ENCODE measurements at places on chromosomes 16 and 17.

- DNase-seq: no peak
Observed at GRCh38 chr17:79622122-79622601, 11.3 kb upstream of the RBFOX3 start.

DNA sequence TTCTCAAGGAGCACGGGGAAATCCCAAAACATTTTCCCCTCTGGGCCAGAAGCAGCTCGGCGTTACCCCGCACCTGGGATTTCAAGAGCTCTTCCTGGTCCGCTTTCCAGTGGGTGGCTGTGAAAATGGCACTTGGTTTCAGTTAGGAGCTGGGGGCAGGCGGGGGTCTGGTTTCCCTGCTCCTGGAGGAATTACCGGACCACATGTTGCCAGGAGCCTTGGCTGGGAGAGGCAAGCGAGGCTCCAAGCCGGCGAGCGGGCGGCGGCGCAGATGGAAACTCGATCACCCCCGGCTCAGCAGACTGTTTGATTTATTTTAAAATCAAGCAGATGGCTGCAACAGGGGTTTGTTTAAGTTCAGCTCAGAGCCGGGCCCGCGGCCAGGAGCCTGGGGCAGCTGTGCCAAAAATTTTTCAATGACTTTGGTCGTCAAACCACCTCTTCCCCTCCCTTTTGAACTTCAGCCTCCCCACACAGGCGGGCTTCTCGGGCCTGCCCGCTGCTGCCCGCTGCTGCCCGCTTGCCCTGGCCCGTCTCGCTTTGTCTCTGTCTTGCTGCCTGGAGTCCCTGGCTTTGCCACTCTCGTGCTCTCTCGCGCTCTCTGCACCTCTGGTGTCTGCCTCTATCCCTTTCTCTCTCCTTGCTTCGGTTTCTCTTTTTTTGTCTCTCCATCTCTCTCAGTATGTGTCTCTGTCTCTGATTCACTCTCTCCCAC is 108.0 kb upstream of the CIBAR2 start:
- DNase-seq: peak; percentile 78

DNA sequence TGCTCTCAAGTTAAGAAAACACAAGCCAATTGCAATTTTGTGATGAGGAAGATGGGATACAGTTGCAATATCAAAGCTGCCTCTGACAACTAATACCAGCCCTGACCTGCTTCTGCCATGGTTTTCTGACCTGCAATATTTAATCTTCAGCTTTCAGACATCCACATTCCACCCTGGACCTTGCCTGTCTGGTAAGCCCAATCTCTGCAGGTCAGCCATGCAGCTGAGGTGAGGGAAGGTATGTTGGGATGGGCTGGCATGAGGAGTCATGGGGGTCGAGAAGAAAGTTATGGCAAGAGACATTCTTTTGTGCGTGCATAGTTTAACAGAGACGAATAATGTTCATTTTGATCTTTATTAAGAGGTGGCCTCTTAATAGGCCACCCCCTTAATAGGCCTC is 31.5 kb downstream of the KCNJ16 start:
- DNase-seq: no peak

DNA sequence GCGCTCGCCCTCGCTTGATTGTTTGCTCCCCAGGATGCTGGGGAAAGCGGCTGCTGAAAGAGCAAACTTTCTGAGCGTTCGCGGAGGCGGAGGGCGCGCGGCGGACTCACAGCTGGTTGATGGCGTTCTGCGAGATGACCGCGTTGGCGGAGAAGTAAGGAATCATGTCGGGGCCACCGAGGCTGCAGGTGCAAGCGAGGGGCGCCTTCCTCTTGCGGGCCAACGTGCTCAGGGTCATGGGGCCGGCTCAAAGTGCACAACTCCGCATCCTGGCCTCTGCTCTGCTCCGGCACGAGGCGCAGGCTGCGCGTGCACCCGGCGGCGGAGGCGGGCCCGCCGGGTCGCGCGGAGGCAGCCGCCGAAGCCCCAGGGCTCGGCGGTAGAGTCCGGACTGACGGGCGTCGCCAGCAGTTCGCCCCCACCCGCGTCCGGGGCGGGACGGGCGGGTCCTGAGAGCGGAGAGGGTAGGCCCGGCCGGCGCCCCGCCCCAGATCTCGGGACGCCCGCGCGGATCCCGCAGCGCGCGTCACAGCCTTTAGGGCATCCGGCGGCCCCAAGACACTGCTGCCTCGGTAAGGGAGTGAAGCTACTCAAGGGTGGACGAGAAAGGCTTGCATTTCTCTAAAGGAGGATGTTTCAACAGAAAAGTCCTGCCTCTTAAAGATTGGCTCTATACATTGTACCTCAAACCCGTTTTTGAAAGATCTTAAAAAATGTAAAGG is 138.5 kb upstream of the CORO6 start:
- DNase-seq: peak; percentile 80

DNA sequence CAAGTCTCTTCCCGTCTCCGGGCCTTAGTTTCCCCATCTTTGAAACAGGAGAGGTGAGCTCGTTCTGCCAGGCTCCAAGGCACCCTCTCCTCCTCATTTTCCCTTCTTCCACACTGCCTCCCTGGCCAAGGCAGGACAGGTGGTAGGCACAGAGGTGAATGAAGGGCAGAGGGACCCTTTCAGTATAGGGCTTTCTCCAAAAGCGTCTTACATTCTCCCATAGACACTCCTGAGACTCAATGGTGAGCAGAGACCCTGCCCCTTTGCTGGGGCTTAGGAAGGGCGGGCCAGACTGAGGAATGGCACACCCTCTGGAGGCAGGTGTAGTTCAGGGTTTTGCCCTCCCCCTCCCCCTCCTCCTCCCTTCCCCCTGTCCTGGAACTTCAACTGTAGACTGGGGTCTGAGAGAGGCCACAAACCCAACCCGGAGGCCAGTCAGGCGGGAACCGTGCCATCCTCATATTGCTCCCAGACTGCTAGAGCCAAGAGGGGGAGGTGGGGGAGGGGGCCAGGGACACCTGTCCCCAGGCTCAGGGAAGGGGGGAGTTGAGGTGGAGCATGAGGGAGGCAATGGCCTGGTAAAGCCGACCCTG is 1.9 kb downstream of the PLEKHH3 start:
- DNase-seq: no peak

- no peak for DNase-seq
Observed at GRCh38 chr16:83206426-83206825, 579.7 kb downstream of the CDH13 start.

- no peak for DNase-seq
Observed at GRCh38 chr16:4702466-4702808, 9.1 kb downstream of the NUDT16L1 start.

GRCh38 chr17:18191236-18191667 is 7.6 kb downstream of the ALKBH5 start:
- no peak for DNase-seq

DNA sequence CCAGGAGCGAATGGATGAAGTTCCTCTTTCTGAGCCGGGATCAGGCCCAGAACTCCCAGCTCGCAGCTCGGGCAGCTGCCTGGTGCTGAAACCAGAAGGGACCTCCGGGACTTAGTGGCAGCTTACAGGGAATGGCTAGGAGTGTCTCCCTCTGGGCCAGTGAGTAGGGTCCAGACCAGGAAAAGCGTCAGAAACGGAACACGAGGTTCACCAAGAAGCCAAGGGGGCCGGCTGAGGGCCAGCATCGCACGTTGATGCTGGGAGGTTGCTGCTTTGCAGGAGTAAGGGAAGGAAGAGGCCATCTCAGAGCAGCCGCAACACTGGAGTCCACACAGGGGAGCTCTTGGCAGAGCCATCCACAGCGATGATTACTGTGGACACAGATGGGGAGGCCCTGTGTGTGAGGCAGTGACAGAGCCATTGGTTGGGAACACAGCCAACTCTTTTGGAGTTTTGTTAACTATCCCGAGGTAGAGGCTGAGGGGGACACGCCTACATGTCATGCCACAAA is 74.0 kb upstream of the CREBBP start:
- DNase-seq: no peak

- DNase-seq: no peak
Observed at GRCh38 chr16:47728205-47728604, 267.1 kb downstream of the PHKB start.

DNA sequence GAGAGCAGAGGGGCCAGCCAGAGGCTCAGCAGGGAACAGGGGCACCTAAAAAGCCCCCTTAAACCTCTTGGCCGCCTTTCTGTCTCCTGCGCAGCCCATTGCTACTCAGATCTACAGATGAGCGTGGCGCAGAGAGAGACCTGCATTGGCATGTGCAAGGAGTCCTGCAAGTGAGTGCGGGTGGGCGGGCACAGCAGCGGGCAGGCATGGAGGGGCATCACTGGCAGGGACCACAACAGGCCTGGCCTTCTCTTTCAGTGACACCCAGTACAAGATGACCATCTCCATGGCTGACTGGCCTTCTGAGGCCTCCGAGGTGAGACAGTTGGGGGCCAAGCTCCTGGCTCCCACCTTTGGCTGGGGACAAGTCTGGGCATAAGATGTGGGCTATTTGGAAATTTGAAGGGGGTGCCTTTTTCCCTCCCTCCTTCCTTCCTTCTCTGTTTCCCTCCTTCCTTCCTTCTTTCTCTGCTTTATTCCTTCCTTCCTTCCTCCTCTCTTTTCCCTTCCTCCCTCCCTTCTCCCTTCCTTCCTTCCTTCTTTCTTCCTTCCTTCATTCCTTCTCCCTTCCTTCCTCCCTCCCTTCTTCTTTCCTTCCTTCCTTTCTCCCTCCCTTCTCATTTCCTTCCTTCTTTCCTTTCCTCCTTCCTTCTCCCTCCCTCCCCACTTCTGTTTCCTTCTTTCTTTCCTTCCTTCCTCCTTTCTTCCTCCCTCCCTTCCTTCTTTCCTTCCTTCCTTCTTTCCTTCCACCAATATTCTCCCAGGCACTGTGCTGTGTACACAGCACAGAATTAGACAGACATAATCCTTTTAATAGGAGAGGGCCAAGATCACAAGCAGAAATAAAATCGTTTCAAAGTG is 75.2 kb downstream of the SCNN1B start:
- no peak for DNase-seq

GRCh38 chr16:65327346-65327745 is 205.5 kb upstream of the CDH11 start:
- DNase-seq: no peak

DNA sequence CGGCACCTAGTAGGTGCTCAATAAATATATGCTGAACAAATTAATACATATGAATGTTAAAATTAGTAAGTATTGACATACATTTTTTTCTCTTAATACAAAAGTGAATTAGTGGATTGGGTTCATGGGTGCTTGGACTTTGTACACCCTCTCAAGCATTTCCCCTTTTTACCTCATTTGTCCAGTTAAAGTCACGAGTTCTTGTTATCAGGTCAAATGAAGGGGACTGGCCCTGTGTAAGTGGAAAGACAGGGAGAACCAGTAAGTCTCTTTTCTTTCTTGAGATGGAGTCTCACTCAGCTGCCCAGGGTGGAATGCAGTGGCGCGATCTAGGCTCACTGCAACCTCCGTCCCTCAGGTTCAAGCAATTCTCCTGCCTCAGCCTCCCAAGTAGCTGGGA is 13.7 kb upstream of the RANGRF start:
- DNase-seq: no peak

DNA sequence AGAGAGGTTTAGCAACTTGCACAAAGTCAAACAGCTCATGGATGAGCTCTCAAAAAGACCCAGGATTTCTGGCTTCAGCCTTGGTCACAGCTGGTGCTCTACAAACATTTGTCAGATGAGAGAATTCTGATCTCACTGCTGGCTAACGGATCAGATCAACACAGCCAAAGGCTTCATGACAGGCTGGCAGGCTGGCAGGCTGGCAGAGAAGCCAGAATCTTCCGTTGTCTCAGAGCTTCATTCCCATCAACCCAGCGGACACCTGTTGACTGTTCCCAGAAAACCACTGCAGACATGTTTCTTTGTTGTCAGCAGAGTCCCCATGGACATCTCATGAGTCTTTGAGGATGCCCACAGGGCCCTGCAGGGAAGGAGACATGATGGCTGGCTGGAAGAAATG is 303.8 kb upstream of the ASIC2 start:
- DNase-seq: peak; percentile 59

DNA sequence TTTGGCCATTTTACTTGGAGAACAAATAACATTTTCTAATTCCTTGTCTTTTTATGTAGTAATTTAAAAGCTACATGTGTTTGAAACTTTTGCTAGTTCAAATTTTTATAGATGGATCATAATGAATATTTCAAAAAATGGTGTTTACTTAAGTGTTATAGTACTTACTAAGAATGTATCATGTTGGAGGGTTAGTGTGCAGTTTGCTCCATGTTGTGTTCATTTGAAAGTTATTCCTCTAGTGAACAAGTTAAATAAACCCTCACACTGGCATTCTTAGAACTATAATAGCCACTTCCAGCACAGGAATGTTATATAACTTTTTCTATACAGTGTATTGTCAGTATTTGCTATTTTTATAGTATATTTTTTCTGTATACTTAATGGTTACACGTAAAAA is 62.8 kb downstream of the MRTFB start:
- no peak for DNase-seq

DNA sequence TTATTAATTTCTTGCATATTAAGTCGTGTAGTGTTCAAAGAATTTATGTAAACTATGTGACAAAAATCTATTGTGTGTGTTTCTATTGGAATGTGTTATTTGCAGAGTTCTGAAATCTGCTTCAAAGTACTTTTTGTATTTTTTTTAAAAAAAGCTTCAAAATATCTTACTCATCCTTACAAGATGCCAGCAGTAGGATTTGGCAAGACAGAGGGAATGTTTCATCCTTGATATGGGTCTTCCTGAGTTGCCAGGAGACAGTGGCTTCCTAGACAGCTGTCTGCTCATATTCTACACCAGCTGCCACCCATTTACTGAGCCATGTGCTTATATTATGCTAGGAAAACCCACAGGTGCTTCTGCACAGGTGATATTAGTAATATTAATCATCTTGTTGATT is 36.4 kb downstream of the EFCAB5 start:
- peak; percentile 20 for DNase-seq

GRCh38 chr17:34556931-34557330 is 22.5 kb upstream of the TMEM132E start:
- peak; percentile 46 for DNase-seq

DNA sequence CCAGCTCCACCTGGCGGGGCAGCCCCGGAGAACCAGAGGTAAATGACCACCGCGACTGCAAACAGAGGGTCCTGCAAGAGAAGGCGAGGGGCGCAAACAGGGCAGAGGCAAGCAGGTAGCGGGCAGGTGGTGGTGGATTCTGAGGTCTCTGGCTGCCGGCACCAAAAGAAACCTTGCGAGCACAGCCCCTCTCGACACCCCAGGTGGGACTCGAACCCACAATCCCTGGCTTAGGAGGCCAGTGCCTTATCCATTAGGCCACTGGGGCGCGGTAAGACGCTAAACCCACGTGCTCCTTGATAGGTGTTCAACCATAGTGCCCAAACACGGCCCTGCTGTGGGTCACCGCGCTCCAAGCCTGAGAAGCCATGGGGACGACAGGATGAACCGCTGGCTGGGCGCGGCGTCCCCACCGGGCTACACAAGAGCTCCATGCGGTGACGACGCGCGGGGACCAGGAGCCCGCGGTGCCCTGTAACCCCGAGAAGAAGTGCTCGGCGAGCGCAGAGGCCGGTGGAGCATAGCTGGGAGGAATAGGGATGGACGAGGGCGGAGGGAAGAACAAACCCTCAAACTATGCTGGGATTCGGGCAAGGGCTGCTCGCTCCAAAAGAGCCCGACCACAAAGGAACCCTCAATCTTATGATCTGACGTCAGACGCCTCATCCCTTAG is 12.4 kb downstream of the ATP5PD start:
- peak; percentile 91 for DNase-seq

- DNase-seq: no peak
Observed at GRCh38 chr17:43469145-43469544, 14.6 kb upstream of the DHX8 start.
